ENCODE measurements at places on chromosomes 6 and 20.

- no peak for DNase-seq
Measured at GRCh38 chr6:87431263-87431662, 23.5 kb downstream of the CFAP206 start.

- DNase-seq = peak; percentile 63
Measured at GRCh38 chr6:139373154-139373927, 1.1 kb downstream of the CITED2 start.

- DNase-seq = no peak
Measured at GRCh38 chr6:168248148-168248620, 71.4 kb downstream of the DACT2 start.

- DNase-seq = peak; percentile 52
Measured at GRCh38 chr20:51306521-51307358, 235.8 kb downstream of the NFATC2 start.

GRCh38 chr6:104559435-104560202 is 300.1 kb downstream of the HACE1 start:
- no peak for DNase-seq

DNA sequence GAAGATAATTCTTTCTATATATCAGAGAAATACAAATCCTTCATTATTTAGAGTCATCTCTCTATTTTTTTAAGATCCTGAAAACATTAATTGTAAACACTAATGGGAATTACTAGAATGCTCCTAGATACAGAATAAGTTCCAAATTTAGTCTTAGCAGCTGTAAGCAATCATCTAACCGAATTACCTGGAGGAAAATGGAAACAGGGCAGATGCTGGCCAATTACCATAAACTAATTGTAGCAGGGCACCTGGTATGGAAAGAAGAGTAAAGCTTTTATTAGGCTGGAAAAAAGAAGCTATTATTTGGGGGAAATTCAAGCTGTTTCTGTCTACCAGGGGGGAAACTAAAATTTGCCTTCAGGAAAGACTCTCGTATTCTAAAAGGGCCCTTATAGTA is 257.5 kb downstream of the MMUT start:
- DNase-seq = no peak

GRCh38 chr6:132003516-132004178 is 52.5 kb upstream of the CCN2 start:
- no peak for DNase-seq

DNA sequence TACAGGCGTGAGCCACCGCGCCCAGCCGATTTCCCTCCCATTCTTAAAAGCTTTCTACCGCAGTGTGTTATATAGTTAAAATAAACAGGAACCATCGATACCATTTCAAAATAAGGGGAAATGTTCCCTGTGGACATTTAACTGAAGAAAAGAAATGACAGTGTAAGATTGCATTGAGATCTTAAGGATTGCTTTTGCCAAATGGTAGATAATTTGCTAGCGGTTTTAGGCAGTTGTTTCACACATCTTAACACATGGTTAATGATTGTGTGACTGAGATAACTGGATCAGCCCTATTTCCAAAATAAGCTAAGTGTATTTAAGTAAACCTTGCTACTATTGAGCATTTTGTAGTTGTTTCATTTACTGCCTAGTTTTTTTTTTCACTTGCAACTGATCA is 15.6 kb downstream of the STX16 start:
- no peak for DNase-seq

DNA sequence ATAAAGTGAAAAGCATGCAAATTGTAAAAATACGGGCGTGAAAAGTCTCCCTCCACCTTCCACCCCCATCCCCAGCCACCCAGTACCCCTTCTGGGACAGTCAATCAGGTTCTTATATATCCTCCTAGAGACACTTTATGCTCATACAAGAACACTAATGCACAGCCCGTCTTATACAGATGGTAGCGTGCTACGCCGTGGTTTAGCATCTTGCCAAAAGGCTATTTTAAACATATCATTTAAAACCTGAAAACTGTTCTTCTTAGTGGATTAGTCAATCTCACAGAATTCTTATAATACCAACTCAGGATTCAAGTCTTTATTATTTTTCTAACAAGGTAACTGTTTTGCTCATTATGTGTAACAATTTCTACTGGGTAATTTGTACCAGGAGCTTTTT is 57.2 kb upstream of the MRPS10 start:
- DNase-seq = no peak

GRCh38 chr6:169978615-169979161 is 227.3 kb downstream of the ERMARD start:
- DNase-seq = no peak

DNA sequence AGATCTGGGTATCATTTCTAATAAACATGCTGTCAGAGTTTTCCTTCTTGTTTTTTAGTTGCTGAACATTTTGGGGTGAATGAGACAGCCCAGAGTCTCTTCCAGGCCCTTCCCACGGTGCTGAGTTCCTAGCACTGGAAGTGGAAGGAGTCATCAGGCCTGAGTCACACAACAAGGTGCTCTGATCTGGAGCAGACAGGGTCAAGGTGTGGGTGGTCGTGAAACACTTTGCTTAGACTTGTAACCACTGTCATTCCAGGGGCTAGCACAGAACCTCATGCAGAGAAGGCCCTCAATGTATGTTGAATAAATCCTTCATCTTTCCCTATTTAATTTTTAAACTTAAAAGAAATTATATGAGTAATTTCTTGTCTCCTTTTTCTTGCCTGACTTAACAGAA is 60.6 kb downstream of the TXLNB start:
- no peak for DNase-seq

DNA sequence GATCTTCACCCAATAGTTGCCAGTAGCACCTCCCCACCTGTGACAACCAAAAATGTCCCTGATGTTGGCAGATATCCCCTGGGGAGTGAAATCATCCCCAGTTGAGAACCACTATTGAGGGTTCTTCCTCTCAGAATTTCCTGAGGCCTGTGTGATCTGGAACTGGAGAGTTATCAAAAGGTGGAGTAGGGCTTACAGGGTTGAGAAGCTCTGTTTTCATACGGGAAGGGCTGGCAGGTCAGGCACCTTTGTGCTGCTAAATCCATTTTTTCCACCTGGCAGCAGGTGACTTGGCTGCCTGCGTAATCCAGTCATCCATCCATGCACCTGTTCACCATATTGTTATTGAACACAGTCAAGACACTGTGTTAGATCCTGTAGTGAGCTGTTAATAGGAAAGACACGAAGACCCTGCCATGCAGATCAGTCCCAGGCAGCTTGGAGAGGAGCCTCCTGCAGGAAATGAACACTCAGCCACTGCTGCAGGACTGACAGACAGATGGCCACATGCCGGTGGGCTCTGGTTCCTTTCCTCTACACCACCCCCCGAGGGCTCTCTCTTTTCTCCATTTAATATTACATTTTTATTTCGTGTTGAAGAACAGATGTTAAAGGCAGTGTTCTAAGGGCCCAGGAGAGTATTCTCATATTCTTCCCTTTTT is 5.4 kb downstream of the DUSP22 start:
- DNase-seq = no peak

DNA sequence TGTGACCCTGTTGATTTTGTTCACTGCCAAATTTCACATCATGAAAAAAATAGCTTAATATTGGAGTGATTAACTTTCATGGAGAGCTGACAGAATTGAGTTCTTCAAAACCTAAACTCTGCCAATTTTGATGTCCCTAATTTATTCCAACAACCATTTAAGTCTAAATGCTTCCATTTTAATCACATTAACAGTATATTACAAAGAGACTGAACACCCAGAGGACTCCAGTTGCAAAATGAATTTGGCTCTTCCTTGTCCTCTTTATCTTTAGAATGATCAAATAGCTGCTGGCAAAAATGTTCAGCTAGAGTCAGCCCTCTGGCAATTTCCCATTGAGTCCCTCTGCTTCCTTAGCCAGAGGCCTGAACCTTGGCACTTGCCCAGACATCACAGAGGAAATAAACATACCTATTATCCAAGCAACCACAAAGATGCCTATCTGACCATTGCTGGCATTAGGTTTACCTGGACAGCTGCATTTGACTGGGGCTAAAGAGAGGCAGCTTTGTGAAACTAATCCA is 299.0 kb upstream of the STXBP5 start:
- DNase-seq = no peak

GRCh38 chr6:99736302-99736701 is 129.7 kb downstream of the PRDM13 start:
- DNase-seq = no peak

- no peak for DNase-seq
Measured at GRCh38 chr20:57904314-57905105, 194.7 kb upstream of the PMEPA1 start.
